D341Med (cell line): ENCODE measurements at places on chromosomes 12 and 14.

GRCh38 chr12:116710370-116711150, 27.3 kb downstream of the SPRING1 start:
- no peak for DNase-seq

DNA sequence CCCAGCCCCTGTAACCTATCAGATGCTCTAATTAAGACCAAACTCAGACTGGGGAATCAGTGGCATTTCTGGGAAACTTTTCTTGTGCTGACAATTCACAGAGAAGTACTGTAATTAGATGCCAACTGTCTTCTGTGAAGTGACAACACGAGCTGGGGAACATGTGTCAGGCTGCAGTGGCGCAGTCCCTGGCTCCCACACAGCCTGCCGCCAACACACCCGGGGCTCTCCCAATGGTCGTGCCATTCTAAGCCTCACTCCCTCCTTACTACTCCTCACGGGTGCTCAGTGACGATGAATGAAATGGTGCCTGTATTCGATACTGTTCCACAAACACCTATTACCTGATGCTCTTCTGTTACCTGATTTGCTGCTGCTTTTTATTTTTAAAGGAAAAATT, 18.6 kb downstream of the GARIN2 start:
- no peak for DNase-seq

GRCh38 chr12:46124132-46124847, 133.9 kb upstream of the SCAF11 start:
- DNase-seq, result no peak

- DNase-seq, result no peak
These were observed 3.7 kb upstream of the PAPLN start for GRCh38 chr14:73233564-73233963.

GRCh38 chr12:77102691-77103090, 37.3 kb upstream of the E2F7 start:
- DNase-seq, result no peak
